ENCODE measurements at places on chromosomes 7 and 10.

DNA sequence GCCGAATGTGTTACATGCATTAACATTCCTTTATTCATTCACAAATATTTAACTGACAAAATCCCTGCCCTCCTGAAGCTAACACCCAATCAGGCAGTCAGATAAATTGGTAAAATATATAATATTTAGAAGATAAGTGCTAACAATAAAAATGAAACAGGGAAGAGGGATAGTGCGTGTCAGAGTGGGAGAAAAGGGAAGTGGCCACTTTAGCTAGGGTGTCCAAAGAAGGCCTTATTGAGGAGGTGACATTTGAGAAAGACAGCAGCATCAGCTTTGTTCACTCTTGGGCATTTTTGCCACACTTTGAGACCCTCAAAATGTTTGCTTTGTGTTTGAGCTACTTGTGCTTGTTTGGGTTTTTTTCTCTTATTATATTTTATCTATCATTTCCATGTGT lies 317.8 kb downstream of the SNX13 start:
- DNase-seq = no peak

- DNase-seq = no peak
Measured at GRCh38 chr7:31857172-31857571, 170.2 kb downstream of the PPP1R17 start.

DNA sequence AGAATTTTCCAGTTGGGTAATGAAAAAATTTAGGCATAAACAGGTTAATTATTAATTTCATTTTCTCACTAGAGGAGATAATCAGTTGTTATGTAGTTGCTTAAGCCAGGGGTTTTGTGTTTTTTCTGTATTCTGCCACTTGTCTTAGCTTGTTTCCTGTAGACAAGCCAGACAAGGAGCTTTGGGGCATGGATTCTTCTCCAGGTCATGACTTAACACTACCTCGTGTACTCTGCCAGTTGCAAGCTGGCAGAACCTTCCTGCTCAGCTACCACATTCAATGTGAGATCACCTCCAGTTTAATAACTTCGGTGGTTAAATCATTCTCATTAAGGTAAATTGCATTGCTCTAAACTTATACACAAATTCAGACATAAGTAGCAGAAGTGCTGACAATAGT lies 1.8 kb downstream of the CCM2 start:
- no peak for DNase-seq

- no peak for DNase-seq
Measured at GRCh38 chr10:76736392-76736791, 901.2 kb downstream of the KCNMA1 start.

- DNase-seq = no peak
Measured at GRCh38 chr7:90582164-90582563, 14.0 kb upstream of the CDK14 start.

- no peak for DNase-seq
Measured at GRCh38 chr10:133312016-133312768, 3.5 kb downstream of the ZNF511 start.

DNA sequence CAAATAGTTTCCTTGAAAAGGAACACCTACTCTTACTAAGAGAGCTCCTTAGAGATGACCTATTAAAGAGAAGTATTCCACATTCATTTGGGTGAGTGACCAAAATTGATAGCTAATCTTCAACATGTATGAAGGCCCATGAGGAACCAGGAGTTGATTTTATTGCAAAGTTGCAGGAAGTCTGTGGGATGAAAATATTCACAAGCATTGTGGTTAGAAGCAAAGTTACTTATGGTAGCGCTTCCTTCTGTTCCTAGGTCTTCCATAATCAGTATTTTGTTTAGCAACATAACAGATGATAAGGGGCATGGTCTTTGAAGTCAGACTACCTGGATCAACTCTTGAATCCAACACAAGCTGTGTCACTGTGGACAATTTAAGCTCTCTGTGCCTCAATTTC lies 164.5 kb downstream of the DGKB start:
- no peak for DNase-seq

- no peak for DNase-seq
Measured at GRCh38 chr7:116224492-116225098, 14.3 kb downstream of the TES start.

DNA sequence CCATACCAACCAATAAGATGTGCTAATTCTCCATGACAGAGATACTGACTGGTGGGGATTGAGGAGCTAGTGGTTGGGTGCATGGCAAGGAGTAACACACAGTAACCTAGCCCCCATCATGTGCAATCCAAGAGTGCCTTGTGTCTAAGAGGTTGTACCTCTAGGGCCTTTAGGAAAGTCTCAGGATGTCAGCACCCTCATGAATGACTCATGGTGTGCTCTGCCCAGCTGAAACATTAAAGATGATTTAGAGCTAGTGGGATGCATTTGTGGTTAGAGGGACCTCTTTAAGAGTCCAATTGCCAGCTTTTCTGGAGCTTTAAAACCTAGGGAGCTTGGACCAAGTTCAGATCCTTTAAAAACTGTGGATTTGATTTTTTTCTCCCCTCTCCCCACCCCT lies 181.1 kb downstream of the HERPUD2 start:
- no peak for DNase-seq

GRCh38 chr7:44617225-44617890 lies 10.9 kb downstream of the OGDH start:
- DNase-seq = no peak

DNA sequence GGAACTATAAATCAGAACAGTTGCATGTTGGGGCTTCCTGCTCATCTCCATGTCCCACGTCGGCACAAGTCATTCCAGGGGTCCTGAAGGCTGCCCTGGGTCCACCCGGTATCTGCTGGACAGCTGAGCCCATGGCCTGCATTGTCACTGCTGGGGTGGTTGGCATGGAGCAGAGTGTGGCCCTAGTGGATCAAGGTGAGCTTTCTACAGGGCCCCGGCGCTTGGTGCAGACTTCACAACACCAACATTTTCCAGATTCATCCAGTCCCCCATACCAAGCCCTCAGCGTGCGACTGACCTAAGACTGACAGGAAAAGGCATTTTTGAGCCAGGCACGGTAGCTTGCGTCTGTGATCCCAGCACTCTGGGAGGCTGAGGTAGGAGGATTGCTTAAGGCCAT lies 175.5 kb upstream of the LYZL2 start:
- no peak for DNase-seq

DNA sequence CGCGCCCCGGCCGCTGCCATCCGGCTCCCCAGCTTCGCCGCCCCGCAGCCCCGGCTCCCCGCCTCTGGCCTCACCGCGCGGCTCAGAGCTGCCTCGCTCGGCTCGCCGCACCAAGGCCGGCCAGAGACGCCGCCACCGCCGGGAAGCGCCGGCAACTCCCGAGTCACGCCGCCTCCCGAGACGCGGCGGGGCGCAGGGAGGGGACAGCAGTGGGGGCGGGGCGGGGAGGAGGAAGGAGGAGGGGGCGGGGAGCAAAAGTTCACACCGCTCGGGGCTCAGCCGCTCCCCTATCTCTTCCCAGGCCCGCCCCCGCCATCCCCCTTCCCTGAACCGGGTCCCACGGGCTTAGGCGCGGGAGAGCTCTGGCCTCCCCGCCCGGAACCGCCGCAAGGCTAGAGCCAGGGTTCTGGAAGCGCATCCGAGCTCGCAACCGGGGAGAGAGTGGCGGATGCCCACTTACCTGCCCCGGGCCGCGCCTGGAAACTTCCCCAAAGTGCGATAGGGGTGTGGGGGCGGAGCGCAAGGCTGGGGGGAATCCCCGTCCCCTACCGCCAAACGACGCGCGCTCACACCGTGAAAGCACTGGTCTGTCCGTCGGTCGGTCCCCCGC lies 1.0 kb downstream of the CHST15 start:
- no peak for DNase-seq

GRCh38 chr7:7862393-7862792 lies 106.2 kb upstream of the GLCCI1 start:
- no peak for DNase-seq

DNA sequence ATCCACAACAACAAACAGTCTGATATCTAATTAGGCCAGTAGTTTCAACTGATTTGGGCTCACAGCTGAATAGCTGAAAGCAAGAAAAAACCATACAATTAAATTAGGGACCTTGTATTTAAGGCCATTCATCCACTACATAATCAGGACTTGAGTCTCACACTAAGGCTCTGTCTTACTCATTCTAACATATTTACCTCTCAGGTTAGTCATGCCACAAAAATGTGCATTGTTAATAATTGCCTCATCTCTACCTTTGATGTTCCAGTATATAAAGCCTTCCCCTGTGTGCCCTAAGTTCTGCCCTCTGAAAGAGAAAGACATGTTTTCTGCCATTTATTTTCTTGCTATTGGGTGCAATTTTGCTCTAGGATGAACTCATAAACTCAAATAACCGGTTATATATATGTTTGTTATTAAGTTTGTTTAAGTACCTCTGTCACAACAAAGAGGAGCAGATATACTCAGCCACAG lies 5.3 kb upstream of the C1GALT1 start:
- DNase-seq = no peak

DNA sequence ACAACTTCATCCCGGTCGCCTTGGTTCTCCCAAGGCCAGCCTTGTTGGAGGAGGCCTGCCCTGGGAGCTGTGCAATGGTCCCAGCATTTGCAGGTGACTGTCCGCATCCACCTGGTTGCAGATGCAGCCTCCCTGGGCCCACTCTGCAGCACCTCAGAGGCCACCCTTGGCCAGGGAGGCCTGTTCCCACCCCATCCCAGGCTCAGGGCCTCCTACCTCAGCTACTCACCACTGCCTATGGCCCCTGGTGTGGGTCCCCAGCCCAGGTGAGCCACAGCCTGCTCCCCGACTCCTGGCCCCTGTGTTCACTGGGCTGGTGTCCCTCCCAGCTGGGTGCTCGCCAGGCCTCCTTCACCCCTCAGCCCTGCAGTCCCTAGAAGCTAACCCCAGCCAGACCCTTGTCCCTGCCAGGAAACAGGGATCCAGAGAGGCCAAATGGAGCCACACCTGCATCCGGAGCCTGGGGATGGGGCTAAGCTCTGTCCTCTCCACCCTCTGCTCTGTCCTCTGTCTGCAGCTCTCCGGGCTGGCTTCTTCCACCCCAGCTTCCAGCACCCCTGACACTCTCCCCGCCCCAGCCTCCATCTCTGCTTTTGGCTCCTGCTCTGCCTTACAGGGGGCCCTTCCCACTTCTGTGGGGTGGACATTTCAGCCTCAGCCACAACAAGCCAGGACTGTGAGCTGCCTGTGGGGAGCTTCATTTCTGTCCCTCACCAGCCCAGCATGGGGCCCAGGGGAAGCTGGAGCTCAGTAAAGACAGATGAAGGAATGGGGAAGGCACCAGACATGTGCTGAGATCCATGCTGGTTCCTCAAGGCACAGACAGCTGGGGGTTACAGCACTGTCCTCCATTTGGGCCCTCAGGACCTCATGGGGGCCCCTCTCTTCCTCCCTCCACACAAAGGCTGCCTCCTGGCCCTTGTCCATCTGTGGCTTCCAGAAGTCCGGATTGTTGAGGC lies 35.6 kb upstream of the ANTXRL start:
- DNase-seq = no peak

- peak; percentile 44 for DNase-seq
Measured at GRCh38 chr10:52883996-52884871, 111.7 kb upstream of the MBL2 start.

GRCh38 chr10:46537309-46537708 lies 19.1 kb downstream of the GPRIN2 start:
- DNase-seq = no peak

GRCh38 chr10:16965740-16966447 lies 148.7 kb upstream of the RSU1 start:
- DNase-seq = no peak

- DNase-seq = no peak
Measured at GRCh38 chr7:72538856-72539255, 126.7 kb upstream of the CALN1 start.

- DNase-seq = no peak
Measured at GRCh38 chr10:132461683-132462231, 64.8 kb downstream of the PWWP2B start.

DNA sequence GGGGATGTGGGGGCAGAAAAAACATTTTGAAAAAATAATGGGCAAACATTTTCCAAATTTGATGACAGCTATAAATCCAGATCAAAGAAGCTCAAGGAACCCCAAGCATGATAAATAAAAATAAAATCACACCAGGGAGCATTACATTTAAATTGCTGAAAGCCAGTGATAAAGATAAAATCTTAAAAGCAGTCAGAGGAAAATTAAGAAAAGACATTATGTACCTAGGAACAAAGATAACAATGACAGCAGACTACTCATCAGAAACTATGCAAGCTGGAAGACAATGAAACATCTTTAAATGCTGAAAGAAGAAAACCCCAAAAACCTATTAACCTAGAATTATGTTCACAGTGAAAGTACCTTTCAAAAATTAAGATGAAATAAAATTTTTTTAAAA lies 23.3 kb downstream of the NEUROG3 start:
- DNase-seq = no peak

- no peak for DNase-seq
Measured at GRCh38 chr10:126027692-126028091, 131.3 kb downstream of the FANK1 start.

GRCh38 chr7:92296235-92296634 lies 50.5 kb downstream of the ANKIB1 start:
- DNase-seq = no peak

DNA sequence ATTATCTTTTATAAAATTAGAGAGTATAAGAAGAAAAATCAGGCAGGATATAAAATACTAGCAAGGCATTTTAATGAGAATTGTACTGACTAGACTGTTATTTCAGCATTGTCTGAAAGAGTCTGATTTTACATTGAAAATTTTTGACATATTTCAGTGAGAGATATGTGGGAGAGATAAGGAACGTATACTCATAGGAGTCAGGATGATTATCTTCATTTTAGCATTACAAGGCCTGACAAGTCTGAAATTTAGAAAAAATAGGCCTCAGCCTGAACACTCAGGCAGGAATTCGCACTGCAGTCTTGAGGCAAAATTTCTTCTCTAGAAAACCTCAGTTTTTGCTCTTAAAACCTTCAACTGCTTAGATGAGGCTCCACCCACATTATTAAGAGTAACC lies 386.0 kb downstream of the HGF start:
- no peak for DNase-seq

DNA sequence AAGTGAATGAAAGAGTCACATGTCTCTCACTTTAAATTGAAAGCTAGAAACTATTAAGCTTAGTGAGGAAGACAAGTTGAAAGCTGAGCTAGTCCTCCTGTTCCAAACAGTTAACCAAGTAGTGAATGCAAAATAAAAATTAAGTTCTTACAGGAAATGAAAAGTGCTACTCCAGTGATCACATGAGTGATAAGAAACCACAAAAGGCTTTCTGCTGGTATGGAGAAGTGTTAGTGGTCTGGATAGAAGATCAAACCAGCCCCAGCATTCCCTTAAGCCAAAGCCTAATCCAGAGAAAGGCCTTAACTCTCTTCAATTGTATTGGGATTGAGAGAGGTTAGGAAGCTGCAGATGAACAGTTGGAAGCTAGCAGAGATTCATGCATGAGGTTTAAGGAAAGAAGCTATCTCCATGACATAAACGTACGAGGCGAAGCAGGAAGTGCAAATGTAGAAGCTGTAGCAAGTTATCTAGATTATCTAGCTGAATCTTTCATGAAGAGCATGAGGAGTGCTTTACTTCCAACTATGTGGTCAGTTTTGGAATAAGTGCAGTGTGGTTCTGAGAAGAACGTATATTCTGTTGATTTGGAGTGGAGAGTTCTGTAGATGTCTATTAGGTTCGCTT lies 261.6 kb downstream of the MDFIC start:
- DNase-seq = no peak

GRCh38 chr7:46603296-46603752 lies 682.3 kb upstream of the IGFBP3 start:
- DNase-seq = no peak

Data from hematopoietic multipotent progenitor cell (in vitro differentiated cells).